Sciatic nerve (tissue), 2 donors: ENCODE measurements at places on chromosomes 1 and 21. TPM values are rescaled to one million over a fixed set of nuclear protein-coding genes. Genes with fewer than 3 reads are reported as not detected.

The DARS2 gene
- total RNA-seq = 10.2 TPM

The ANKRD65 gene
- total RNA-seq = 11.2 TPM

The TSSK3 gene
- 5.1 TPM for total RNA-seq

The TNNI3K gene
- total RNA-seq = 9.6 TPM

The LRRC39 gene
- 1.7 TPM for total RNA-seq

The JTB gene
- total RNA-seq = 72.8 TPM

The CD1E gene
- not detected for total RNA-seq
